Activated CD4-positive, alpha-beta memory T cell treated with anti-CD3 and anti-CD28 coated beads for 36 hours (primary cell): ENCODE measurements at places on chromosomes 3 and 15.
A peak's percentile ranks its signal among the peaks of the same experiment; 100 is the strongest.

- DNase-seq: peak; percentile 19
These were observed 88.3 kb upstream of the PPIB start for GRCh38 chr15:64251121-64251520.

- no peak for DNase-seq
These were observed 2.4 kb downstream of the TRPM1 start for GRCh38 chr15:31098953-31099740.

GRCh38 chr15:81418891-81419290, 44.9 kb upstream of the TMC3 start:
- DNase-seq: no peak

DNA sequence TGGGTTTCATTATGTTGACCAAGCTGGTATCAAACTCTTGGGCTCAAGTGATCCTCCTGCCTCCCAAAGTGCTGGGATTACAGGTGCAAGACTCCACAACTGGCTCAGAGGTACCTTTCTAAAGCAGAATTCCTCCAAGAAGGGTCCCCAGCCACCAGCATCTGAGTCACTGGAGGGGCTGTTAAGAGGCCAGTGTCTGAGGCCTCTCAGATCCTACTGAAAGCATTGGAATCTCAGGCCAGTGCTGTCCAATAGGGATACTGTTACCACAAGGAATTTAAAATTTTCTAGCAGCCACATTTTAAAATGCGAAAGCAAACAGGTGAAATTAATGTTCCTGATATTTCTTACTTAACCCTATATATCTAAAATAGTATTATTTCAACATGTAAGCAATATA, 1.3 kb downstream of the CAV3 start:
- no peak for DNase-seq

DNA sequence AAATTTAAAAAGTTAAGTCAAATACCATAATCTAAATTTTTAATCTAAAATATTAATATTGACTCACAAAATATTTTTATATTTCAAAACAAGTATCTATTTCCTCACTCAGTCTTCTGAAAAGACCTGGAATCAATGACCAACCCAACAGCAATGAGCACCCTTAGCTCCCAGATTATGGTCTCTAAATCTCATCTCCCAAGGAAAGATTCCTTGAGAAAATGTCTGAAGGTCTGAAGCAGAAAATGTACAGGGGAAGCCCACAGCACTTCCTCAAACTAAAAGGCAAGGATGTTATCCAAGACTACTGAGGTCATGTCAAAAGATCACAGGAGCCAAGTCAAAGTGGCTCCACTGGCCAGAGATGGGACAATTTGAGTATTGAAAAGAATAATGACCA, 51.0 kb upstream of the SLCO2A1 start:
- no peak for DNase-seq

DNA sequence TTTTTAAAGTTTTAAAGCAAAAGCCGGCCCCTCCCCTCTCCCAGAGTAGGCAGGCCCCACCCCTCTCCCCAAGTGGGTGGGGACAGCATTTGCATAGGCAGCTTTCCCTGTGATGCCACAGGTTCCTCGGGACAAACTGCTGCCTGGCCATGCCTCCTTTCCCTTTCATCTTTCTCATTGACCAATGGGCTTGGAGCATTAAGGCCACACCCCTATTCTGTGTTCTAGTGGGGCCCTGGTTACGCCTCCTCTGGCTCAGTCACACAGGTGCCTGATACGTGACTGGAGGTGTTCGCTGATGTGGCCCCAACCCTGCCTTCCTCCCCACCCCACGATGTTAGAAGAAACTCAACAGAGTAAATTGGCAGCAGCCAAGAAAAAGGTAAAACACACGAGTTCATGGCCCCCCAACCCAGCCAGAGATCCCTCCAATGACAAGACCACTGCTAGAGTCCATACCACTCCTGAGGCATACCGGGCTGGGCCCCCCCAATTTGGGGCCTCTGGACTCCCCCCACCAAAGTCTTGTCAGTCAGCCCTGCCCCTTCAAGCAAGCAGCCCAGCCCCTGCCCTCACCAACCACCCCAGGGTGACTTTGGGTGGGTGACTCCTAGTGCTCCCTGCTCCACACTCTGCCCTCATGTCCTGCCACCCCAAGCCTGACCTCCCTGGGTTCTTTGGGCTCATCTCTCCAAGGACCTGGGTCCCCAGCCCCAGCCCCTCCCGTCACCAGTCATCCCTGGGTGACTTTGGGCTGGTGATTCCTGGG, 62.8 kb upstream of the CSPG4 start:
- no peak for DNase-seq

DNA sequence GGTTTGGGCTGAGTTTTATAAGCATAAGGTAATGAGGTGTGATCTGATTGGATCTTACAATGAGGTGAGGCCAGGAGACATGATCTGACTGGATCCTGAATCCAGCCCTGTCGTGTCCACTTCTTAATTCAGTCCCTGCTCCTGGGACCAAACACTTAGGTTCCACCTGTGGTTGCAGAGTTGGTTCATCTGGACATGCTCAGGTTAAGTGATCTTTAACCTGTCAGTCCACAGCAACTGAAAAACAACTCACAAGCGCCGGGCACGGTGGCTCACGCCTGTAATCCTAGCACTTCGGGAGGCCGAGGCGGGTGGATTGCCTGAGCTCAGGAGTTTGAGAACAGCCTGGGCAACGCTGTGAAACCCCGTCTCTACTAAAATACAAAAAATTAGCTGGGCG, 679.3 kb upstream of the ALCAM start:
- no peak for DNase-seq

DNA sequence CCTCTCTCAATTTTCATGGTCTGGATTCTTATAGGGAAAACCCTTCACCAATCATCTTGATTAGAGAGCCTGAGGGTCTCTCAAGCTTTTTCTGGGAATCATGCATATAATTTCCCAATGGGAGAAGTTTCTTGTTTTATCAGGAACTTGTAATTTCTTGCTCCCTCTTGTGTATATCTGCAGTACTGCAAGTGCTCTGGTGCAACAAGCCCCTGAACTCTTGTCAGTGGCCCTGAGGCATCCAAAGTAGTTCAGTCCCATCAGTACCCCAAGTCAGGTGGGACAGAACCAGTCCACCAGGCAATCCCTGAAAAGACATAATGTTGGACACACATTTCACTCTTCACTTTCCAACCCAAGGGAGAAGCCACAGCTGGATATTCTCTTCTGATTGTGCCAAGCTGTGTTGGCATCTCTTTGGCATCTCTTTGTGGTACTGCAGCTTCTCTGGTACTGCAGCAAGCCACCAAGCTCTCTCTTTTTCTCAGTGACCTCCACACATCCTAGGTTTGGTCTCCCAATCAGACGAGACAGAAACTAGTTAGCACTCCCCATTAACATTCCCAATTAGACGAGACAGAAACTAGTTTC, 214.5 kb downstream of the ZIC4 start:
- DNase-seq: no peak

DNA sequence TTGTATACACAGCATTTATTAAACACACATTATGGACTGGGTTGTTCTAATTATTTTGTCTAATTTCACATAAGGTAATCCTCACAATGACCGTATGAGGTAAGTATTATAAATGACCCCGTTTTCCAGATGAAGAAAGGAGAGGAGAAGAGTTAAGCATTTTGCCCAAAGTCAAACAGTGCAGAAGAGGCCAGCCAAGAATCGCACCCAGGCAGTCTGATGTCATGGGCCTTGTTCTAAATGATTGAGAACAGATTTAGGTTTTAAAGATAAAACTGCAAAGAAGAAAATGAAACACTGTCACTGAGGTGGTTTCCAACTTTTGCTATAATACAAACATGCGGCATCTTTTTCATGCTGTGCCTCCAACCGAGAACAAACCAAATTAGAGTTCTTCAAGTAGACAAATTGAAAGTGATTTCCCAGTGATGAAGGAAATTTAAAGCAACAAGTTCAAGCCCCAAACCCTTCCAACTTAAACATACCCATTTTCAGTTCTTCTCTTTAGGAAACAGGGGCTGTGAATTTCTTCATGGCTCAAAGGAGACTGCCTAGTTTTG, 155.3 kb downstream of the THRB start:
- no peak for DNase-seq
